ENCODE measurements at places on chromosomes 2 and 18. TPM values are rescaled to one million over a fixed set of nuclear protein-coding genes. Genes with fewer than 3 reads are reported as not detected.

GRCh38 chr2:16568998-16569784 is 96.4 kb downstream of the CYRIA start:
- H3K4me1 ChIP-seq = no peaks in the 10 kb centered on the region
- DNase-seq = no peak
- H3K27ac ChIP-seq = no peak overlapping the region
- H3K4me3 ChIP-seq = no peak overlapping the region
- H3K36me3 ChIP-seq = no peaks in the 10 kb centered on the region

DNA sequence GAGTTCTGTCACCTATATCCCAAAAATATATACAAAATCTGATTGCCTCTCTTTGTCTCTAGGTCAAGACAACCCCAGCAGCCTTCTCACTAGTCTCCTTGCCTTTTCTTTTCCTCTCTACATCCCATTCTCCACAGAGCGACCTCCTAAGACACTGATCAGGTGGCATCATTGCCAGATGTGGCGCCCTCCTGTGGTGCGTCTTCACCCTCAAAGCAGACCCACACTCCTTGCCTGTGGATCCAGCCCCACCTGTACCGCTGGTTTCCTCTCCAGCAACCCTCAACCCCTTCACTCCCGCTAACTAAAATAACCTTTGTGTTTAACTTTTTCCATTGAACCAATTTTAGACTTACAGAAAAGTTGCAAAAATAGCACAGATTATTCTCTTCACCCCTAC is 273.3 kb downstream of the GLI2 start:
- no peaks in the 10 kb centered on the region for H3K36me3 ChIP-seq
- no peaks in the 10 kb centered on the region for H3K27me3 ChIP-seq
- H3K4me3 ChIP-seq = no peak overlapping the region
- DNase-seq = no peak
- H3K27ac ChIP-seq = no peak overlapping the region
- H3K4me1 ChIP-seq = no peaks in the 10 kb centered on the region

DNA sequence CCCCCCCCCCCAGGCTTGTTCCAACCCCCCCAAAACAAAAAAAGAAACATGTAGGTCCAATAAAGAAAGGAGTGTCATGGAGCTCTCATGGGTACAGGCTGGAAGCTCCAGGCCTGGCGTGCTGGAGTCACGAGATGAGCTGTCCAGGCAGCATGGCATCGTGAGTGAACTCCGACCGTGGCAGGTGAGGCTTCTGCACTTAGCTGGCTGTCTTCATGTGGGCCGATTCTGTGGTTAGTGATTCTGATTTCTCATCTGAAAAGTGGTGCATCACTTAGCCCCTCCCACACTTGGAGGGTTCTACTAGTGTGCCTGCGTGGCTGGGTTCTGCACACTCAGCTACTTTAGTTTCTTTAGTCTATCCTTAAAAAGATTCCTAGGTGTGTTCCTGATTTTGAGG is 126.4 kb upstream of the MGAT5 start:
- H3K36me3 ChIP-seq = no peaks in the 10 kb centered on the region
- no peak overlapping the region for H3K4me3 ChIP-seq
- H3K27ac ChIP-seq = peak overlapping the region; percentile 36
- no peaks in the 10 kb centered on the region for H3K27me3 ChIP-seq
- H3K4me1 ChIP-seq = no peaks in the 10 kb centered on the region
- DNase-seq = no peak

DNA sequence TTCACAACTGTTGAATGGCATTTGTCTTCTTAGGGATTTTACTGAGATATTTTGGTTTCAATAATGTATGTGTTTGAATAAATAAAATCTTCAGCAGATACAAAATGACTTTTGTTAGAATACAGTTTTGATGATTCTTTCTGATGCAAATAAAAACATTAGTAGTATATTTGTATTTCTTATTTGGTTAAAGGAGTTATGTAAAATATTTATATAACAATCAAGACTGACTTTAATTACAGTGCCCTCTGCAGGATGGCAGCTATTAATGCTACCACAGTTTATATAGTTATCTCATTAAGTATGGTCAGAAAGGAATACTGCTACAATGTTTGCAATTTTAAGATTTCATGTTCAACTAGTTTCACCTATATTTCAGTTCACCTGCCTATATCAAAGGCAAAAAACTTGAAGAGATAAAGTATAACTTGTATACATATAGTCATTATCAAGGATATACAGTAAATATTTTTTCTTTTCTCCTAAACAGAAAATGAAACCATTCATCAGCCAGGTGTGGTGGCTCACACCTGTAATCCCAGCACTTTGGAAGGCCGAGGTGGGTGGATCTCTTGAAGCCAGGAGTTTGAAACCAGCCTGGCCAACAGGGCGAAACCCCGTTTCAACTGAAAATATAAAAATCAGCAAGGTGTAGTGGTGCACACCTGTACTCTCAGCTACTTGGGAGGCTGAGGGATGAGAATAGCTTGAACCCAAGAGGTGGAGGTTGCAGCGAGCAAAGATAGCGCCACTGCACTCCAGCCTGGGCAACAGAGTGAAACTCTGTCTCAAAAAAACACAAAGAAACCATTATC is 19.8 kb downstream of the ARL5A start:
- H3K4me1 ChIP-seq = no peaks in the 10 kb centered on the region
- H3K36me3 ChIP-seq = peaks cover 58% of the 10 kb centered on the region
- H3K4me3 ChIP-seq = no peak overlapping the region
- H3K27ac ChIP-seq = no peak overlapping the region
- no peak for DNase-seq

- H3K27ac ChIP-seq = no peak overlapping the region
- DNase-seq = no peak
- no peaks in the 10 kb centered on the region for H3K36me3 ChIP-seq
- H3K4me3 ChIP-seq = no peak overlapping the region
- H3K4me1 ChIP-seq = no peaks in the 10 kb centered on the region
Measured at GRCh38 chr2:167404627-167405284, 516.5 kb downstream of the XIRP2 start.

GRCh38 chr2:30927465-30928075 is 120.3 kb upstream of the CAPN13 start:
- no peak overlapping the region for H3K27ac ChIP-seq
- DNase-seq = no peak
- no peaks in the 10 kb centered on the region for H3K4me1 ChIP-seq
- H3K4me3 ChIP-seq = no peak overlapping the region
- H3K27me3 ChIP-seq = no peaks in the 10 kb centered on the region

DNA sequence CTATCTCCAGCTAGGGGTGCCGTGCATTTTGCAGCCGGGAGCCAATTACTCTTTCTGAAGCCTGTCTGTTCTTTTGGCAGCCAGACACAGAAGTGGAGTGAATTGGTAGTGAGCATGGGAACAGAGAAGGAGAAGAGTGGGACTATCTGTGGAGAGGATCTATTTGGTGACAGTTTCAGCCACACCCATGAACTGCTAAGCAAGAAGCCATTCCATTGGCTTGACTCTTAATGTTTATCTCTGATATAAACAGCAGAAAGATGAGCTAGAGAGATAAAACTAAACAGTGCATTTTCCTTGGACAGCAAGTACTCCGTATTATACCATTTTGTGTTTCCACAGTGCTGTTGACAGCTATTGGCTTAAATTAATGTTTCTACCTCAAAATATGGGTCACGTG is 259.6 kb upstream of the THUMPD2 start:
- DNase-seq = no peak
- no peaks in the 10 kb centered on the region for H3K36me3 ChIP-seq
- no peak overlapping the region for H3K4me3 ChIP-seq
- H3K27ac ChIP-seq = no peak overlapping the region
- H3K4me1 ChIP-seq = no peaks in the 10 kb centered on the region
- H3K27me3 ChIP-seq = no peaks in the 10 kb centered on the region

GRCh38 chr2:12352889-12353288 is 363.8 kb upstream of the TRIB2 start:
- no peaks in the 10 kb centered on the region for H3K27me3 ChIP-seq
- no peak overlapping the region for H3K4me3 ChIP-seq
- no peak overlapping the region for H3K27ac ChIP-seq
- H3K4me1 ChIP-seq = no peaks in the 10 kb centered on the region
- no peak for DNase-seq

- no peaks in the 10 kb centered on the region for H3K4me1 ChIP-seq
- no peak for DNase-seq
- H3K27ac ChIP-seq = no peak overlapping the region
- H3K36me3 ChIP-seq = no peaks in the 10 kb centered on the region
- H3K27me3 ChIP-seq = no peaks in the 10 kb centered on the region
Measured at GRCh38 chr2:128665113-128665512, 346.4 kb upstream of the HS6ST1 start.

Gene SLC5A7
- total RNA-seq = not detected

Gene MSTN
- total RNA-seq = 0.19 TPM

Gene LOXL3
- 3.2 TPM for total RNA-seq

Gene TXNDC2
- not detected for total RNA-seq

Data from right atrium auricular region (tissue), 2 donors.